ENCODE measurements at places on chromosomes 16 and 17. TPM values are rescaled to one million over a fixed set of nuclear protein-coding genes. Genes with fewer than 3 reads are reported as not detected.
A peak's percentile ranks its signal among the peaks of the same experiment; 100 is the strongest.

Gene CENPN
- total RNA-seq = 7.2 TPM

- DNase-seq = no peak
Observed at GRCh38 chr17:64442541-64442971, 6.4 kb upstream of the MILR1 start.

- no peak for DNase-seq
Observed at GRCh38 chr16:29900888-29901606, 759 bp downstream of the ASPHD1 start.

- no peak for DNase-seq
Observed at GRCh38 chr16:51896013-51896412, 650.9 kb downstream of the TOX3 start.

- no peak for DNase-seq
Observed at GRCh38 chr16:76800196-76800595, 390.8 kb upstream of the MON1B start.

DNA sequence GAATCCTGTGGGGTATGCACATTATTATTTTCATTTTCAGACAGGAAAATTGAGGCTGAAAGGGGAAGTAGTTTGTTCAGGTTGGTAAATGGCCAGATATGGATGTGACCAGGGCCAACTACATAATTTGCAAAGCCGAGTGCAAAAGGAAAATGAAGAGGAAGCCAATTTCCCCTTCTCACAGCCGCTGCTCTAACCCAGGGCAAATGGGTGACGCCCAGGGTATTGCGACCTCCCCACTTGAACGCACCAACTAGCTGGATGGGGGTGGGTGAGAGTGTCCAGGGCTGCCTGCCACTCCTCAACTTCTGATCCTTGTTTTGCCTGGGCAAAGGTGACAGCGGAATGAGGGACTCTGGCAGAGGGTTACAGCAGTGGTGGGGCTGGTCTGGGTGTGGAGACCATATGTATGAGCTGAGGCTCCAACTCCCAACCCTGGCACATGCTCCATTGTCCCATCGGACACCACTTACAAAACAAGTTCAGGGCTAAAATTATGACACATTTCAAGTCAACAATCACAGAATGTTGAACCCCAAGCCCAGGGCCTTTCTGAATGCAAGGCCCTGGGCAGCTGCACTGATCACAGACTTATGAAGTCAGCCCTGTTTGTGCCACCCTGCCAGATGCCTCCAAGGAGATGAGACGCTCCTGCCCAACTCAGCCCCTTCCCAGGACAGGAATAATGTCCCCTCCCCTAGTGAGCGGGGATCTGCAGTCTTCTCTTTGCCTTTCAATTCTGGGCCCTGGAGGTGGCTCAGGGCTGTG, 1.7 kb downstream of the ANKRD40CL start:
- DNase-seq = peak; percentile 60

DNA sequence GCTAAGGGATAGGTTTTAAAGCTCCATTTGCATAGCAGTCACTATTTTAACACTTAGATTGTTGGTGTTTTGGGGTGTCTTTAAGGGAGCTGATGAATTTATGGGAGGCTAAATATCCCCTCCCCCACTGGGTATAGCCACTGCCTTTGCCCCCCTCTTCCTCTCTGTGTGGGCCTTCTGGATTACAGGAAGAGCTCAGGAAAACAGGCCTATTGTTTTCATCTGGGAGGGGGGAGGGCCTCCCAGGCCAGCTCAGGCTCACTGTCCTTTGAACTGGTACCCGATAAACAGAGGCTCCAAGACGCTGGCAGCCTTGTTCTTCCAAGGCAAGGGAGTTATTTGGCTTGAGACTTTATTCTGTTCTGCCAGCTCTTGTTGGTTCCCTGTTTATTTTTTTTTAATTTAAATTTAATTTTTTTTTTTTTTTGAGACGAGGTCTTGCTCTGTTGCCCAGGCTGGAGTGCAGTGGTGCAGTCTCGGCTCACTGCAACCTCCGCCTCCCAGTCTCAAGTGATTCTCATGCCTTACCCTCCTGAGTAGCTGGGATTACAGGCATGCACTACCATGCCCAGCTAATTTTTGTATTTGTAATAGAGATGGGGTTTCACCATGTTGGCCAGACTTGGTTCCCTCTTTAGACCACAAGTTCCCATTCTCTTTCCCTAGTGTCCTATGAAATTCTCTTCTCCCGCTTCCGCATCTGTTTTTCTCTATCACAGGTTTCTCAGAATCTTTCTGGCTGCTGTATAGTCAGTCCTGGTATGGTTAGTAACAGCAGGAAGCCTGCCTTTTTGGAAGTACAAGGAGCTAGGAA, 25.1 kb downstream of the MINK1 start:
- no peak for DNase-seq

DNA sequence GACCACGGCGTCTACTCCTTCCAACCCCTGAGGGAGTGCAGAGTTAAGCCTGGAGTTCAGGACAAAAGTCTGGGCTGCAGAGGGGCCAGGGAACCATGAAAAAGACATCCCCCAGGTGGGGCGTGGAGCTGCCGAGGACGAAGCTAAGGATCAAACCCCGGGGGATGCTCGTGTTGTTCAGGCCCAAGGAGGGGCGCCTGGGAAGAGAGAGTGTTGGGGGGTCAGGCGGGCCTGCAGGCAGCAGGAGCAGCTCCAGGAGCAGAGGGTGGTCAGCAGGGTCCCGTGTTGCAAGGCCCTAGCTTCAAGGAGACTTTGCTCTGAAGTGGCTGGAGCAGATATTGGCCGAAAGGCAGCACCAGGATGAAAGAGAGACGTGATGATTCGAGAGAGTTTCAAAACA, 26.7 kb downstream of the NECAB2 start:
- DNase-seq = no peak

GRCh38 chr17:59425085-59425931, 93.9 kb downstream of the YPEL2 start:
- no peak for DNase-seq

Gene MPV17L
- total RNA-seq = 1.3 TPM

DNA sequence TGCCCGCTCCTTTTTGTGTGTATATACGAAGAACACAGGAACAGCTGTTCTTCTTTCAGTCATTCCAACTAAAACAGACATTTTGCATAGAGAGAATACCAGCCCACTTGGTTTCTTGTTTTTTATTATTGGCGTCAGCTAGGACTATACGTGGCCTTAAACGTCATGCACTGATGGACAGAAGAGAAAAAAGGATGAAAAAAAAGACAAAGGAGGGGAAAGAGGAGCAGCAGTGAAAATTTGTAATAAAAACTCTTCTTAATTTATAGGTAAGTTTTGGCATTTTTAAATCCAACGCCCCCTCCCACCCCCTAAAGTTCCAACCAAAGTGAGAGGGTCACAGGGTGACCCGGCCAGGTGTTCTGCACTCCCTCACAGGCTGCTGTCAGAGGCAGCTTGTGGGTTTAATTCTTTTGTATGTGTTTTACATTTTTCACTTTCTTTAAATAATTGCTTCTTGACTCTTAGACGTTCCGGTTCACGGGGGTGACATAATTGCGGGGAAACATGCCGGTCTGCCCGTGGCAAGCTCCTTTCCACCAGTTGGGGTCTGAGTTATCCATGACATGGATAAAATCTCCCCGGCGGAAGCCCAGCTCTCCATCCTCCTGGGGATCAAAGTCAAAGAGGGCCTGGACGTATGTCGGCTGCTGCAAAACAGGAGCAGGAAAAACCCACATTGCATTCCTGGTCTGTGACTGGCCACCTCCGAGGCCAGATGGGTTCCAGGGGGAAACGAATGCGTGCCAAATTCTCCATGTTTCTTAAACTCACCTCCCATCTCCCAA, 30.9 kb upstream of the SLC25A19 start:
- no peak for DNase-seq

DNA sequence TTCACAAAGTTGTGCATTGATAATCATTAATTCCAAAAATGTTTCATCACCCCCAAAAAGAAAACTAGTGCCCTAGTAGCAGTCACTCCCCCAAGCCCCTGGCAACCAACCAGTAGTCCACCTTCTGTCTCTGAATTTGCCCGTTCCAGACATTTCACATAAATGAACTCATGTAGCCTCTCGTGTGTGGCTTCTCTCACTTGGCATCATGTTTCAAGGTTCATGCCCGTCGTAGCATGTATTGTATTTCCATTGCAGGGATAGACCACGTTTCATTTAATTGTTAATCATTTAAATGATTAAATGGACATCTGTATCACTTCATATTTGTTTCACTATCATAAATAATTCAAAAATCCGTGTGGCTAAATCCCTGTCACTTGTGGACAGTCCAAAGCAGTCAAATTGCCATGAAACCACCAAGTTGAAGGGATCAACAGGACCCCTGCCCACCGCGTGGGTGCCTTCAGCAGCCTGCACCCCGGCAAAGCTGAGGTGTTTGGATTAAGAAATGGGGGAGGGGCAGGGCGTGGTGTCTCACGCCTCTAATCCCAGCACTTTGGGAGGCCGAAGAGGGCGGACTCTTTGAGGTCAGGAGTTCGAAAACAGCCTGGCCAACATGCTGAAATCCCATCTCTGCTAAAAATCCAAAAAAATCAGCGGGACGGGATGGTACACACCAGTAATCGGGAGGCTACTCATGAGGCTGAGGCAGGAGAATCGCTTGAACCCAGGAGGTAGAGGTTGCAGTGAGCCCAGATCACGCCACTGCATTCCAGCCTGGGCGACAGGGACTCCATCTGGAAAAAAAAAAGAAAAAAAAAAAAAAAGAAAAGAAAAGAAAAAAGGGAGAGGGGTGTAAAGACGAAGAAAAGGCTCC, 8.7 kb upstream of the FLYWCH2 start:
- DNase-seq = no peak

GRCh38 chr17:43326490-43327275, 72.1 kb upstream of the ARL4D start:
- no peak for DNase-seq

DNA sequence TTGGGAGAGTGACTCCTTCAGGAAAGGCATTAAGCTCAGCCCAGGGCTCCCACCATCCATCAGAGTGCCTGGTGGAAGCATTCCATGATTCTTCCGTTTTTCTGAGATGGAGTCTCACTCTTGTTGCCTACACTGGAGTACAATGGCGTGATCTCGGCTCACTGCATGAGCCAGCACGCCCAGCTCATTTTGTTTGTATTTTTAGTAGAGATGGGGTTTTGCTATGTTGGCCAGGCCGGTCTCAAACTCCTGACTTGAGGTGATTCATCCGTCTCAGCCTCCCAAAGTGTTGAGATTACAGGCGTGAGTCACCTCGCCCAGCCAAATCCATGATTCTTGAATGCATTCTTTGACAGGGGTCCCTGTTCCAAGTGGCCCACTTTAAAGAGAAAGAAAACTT, 23.1 kb downstream of the MIS12 start:
- no peak for DNase-seq

- no peak for DNase-seq
Observed at GRCh38 chr16:56191156-56191815, at the start of gene GNAO1. GNAO1 (plus strand) TSS chr16:56191489; CDS start chr16:56192236, 747 bp downstream.

DNA sequence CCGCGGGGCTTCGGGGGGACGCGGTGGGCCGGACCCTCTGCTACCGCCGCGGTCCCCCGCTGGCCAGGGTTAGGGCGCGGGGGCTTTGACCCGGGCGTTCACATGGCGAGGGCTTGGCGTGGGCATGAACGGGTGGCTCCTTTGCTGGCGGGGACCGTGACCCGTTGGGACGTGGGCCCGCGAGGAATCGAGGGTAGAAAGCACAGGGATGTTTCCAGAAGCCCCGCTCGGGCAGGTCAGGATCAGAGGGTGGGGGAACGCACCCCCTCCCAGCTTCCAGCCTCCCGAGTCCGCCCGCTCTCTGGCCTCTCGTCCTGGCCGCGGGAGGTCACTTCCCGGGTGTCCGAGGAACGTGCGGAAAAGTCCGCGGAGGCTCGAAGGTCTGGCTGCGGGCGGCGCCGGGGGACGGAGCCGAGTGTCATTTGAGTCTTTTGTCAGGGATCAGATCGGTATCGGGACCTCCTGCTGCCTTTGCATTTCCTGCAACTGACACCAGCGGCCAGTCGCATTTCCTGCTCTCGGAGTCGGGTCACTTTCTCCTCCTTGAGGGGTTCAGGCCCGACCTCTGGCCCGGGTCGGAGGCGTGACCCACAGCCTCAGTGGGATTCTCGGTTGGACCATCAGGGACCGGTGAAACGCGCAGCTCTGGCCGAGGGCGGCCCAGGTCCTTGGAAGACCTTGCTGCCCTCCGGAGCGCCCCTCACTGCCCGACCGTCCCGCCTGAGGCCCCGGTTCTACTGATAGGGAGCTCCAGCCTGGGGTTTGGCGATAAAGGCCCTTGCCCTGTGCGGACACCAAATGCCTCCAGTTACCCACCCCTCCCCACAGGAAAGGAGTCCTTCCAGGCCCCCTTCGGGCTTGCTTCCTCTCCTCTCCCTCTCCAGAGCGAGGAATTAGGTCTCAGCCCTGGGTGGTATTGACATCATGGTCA, 702 bp upstream of the WNT3 start:
- DNase-seq = no peak

Gene SLFN12
- total RNA-seq = 24.4 TPM

GRCh38 chr16:31331141-31331764, 23.7 kb upstream of the ITGAX start:
- peak; percentile 78 for DNase-seq

GRCh38 chr17:77435272-77436057, 294.7 kb downstream of the SEC14L1 start:
- no peak for DNase-seq

Gene ACSM2B
- not detected for total RNA-seq

- no peak for DNase-seq
Observed at GRCh38 chr16:87491522-87492290, 1.1 kb downstream of the ZCCHC14 start.

DNA sequence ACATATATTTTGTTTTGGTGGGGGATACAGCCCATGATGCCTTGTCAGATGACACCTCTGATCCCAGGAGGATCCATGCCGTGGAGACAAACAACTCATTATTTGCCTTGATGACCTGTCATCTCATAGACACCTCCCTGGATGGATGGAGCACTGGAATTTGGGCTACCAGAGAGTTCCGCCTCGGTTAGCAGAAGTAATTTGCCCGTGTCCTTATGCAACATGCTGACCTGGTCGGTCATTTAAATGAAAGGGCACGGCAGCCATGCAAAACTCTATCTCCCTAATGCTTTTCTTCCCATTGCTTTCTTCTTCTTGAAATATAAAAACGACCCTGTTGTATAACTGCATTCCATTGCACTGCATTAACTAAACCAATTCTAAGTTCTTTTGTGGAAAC, 145.3 kb downstream of the GRIN2A start:
- DNase-seq = no peak

- DNase-seq = no peak
Observed at GRCh38 chr17:58618336-58618735, 73.5 kb downstream of the TEX14 start.

GRCh38 chr16:47045459-47045858, 72.0 kb upstream of the DNAJA2 start:
- DNase-seq = no peak

DNA sequence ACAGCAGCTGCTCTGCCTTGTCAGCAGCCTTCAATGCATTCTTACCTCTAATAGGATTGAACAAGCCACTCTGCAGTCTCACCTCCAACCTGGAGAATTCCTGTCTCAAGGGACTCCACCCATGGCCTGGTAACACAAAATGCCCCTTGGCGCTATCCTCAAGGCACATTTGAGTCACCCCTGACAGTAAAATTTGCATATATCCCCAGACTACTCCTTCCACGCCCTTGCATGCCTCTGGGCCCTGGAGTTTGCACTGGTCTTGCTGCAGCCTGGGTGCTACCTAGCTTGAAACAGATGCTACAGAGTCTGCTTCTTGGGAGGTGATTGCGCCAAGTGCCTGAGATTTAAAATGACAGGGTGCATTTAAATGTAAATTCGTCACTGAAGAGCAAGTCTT, 391.4 kb upstream of the MAF start:
- no peak for DNase-seq
